Hepatocyte (in vitro differentiated cells): ENCODE measurements at places on chromosomes 12 and 14. TPM values are rescaled to one million over a fixed set of nuclear protein-coding genes. Genes with fewer than 3 reads are reported as not detected.

DNA sequence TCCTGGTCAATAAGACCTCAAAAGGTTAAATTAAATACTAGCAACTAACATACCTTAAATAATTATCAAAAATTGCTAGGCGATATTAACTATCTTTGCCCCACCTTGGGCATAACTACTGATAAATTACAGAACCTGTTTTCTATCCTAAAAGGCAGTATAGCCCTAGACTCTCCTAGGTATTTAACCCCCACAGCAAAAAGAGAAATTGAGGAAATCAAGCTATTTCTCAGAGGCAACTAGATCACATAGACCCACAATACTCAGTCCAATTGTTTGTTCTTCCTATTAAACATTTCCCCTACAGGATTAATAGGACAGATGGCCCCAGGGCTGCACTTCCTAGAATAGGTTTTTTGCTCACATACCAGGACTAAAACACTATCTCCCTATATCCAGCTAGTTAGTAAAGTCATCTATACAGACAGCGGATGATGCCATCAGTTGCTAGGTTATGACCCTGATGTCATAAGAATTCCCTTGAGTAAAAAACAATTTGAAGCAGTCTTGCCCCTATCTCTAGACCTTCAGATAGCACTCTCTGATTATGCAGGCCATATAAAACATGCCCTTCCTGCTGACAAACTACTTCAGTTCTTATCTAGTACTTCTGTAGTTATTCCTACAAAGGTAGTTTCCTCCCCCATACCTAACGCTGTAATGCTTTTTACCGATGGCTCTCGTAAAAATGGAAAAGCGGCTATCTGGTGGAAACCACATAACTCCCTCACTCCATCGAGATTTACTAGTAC, 118.4 kb downstream of the PPHLN1 start:
- no peaks in the 10 kb centered on the region for H3K4me1 ChIP-seq
- H3K27ac ChIP-seq, result no peak overlapping the region
- no peaks in the 10 kb centered on the region for H3K36me3 ChIP-seq
- no peak overlapping the region for H3K4me3 ChIP-seq

The GPR84 gene
- 0.07 TPM in 1 of 2 replicates, not detected in the other for total RNA-seq

The PDZRN4 gene
- total RNA-seq, result 1.8 and 2.3 TPM in 2 replicates

The CELA1 gene
- not detected in 2 replicates for total RNA-seq

- no peaks in the 10 kb centered on the region for H3K4me1 ChIP-seq
- no peak overlapping the region for H3K27ac ChIP-seq
- H3K27me3 ChIP-seq, result no peaks in the 10 kb centered on the region
- no peak overlapping the region for H3K4me3 ChIP-seq
These were observed 160.5 kb upstream of the TRHDE start for GRCh38 chr12:72111706-72112105.

DNA sequence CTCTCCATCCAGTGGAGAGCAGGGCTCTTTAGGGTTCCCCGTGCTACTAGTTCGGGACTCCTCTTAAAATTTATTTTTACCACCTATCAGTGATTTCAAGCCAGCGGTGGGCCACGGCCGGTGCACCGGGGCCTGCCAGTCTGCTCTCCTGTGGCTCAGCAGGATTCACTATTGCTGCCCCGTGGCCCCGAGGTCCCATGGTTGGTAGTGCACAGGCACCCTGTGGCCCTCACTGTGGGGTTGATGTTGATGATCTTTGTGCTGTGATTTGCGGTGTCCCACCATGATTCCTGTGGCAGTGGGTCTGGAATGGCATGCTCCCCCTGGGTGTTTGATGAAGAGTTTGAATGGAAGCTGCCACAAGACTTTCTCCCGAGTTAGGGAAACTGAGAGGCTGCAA, 12.6 kb upstream of the MEG3 start:
- no peaks in the 10 kb centered on the region for H3K36me3 ChIP-seq
- H3K27me3 ChIP-seq, result no peaks in the 10 kb centered on the region
- H3K4me1 ChIP-seq, result peaks cover 28% of the 10 kb centered on the region
- no peak for DNase-seq
- H3K4me3 ChIP-seq, result no peak overlapping the region

- H3K27ac ChIP-seq, result peak overlapping the region; percentile 23
- no peak for DNase-seq
- H3K4me1 ChIP-seq, result peaks cover 24% of the 10 kb centered on the region
- H3K36me3 ChIP-seq, result no peaks in the 10 kb centered on the region
- no peaks in the 10 kb centered on the region for H3K27me3 ChIP-seq
- H3K4me3 ChIP-seq, result no peak overlapping the region
These were observed 190.8 kb downstream of the TTC7B start for GRCh38 chr14:90625445-90625844.

The KRT6C gene
- total RNA-seq, result 0.07 and 0.32 TPM in 2 replicates

DNA sequence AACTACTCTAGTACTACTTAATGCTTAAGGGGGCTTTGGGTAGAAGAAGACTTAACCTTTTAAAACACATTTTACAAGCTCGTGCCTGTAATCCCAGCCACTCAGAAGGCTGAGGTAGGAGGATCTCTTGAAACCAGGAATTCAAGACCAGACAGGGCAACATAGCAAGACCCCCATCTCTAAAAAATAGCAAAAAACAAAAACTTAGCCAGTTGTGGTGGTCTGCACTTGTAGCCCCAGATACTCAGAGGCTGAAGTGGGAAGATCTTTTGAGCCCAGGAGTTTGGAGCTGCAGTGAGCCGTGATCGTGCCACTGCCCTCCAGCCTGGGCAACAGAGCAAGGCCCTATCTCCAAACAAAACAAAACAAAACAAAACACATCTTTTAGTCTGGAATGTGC, 39.7 kb upstream of the PARP11 start:
- H3K4me1 ChIP-seq, result no peaks in the 10 kb centered on the region
- DNase-seq, result no peak
- no peak overlapping the region for H3K4me3 ChIP-seq
- no peaks in the 10 kb centered on the region for H3K27me3 ChIP-seq
- no peak overlapping the region for H3K27ac ChIP-seq

DNA sequence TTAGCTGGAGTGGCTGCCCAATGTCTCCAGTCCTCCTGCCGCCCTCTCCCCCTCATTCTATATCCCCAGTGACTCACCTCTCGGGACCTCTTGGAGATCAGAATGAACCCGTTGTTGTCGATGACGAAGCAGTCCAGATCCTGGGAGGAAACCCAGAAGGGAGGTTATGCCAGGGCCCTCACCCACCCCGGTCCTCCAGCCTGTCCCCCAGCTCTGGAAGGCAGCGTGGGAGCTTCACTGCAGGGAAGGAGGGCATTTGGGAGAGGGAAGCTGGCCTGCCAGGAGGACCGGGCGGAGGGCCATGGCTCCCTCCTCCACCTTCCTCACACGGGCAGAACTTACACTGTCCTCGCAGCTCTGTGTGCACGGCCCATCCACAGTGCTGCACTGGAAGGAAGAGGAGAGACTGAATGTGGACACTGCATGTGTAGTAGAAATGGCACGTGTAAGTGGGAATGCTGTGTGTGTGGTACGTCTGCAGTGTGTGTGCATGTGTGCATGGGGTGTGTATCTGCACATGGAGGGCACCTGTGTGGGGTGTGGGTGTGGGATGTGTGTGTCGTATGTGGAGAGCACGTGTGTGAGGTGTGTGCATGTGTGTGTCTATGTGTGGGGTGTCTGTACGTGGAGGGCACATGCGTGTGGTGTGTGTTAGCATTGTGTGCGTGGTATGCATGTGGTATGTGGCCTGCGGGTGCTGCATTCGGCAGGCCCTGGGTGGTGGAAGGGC, 10.0 kb upstream of the LRTM2 start:
- DNase-seq, result no peak
- H3K27me3 ChIP-seq, result no peaks in the 10 kb centered on the region
- no peak overlapping the region for H3K27ac ChIP-seq
- peaks cover 3% of the 10 kb centered on the region for H3K4me1 ChIP-seq

GRCh38 chr12:92070054-92070863, 75.4 kb downstream of the BTG1 start:
- H3K36me3 ChIP-seq, result no peaks in the 10 kb centered on the region
- H3K4me3 ChIP-seq, result no peak overlapping the region
- DNase-seq, result peak; percentile 78

The SOX5 gene
- total RNA-seq, result 26.4 and 26.9 TPM in 2 replicates

The XRCC3 gene
- 7.1 and 9.1 TPM in 2 replicates for total RNA-seq

DNA sequence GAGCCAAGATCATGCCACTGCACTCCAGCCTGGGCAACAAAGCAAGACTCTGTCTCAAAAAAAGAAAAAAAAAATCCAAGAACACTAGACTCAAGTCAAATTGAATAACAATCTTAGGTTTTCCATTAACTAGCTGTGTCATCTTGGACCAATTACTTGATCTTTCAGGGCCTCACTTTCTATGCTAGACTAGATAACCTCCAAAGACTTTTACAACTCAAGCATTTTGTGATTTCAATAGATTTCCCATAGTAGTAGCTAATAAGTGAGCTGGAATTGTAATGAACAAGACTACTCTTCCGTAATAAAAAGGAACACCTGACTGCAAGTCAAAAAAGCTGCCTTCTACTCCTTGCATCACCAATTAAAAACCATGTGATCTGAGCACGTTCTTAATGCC, 127.0 kb upstream of the SSTR1 start:
- no peak overlapping the region for H3K4me3 ChIP-seq
- H3K36me3 ChIP-seq, result no peaks in the 10 kb centered on the region
- no peak for DNase-seq
- H3K27ac ChIP-seq, result no peak overlapping the region
- H3K4me1 ChIP-seq, result no peaks in the 10 kb centered on the region
- H3K27me3 ChIP-seq, result no peaks in the 10 kb centered on the region

The DEPDC4 gene
- 1.3 and 4.8 TPM in 2 replicates for total RNA-seq

GRCh38 chr12:56658921-56659320, 13.1 kb upstream of the ATP5F1B start:
- peak; percentile 13 for DNase-seq
- no peaks in the 10 kb centered on the region for H3K36me3 ChIP-seq
- no peak overlapping the region for H3K4me3 ChIP-seq
- H3K27ac ChIP-seq, result peak overlapping the region; percentile 0
- no peaks in the 10 kb centered on the region for H3K27me3 ChIP-seq

DNA sequence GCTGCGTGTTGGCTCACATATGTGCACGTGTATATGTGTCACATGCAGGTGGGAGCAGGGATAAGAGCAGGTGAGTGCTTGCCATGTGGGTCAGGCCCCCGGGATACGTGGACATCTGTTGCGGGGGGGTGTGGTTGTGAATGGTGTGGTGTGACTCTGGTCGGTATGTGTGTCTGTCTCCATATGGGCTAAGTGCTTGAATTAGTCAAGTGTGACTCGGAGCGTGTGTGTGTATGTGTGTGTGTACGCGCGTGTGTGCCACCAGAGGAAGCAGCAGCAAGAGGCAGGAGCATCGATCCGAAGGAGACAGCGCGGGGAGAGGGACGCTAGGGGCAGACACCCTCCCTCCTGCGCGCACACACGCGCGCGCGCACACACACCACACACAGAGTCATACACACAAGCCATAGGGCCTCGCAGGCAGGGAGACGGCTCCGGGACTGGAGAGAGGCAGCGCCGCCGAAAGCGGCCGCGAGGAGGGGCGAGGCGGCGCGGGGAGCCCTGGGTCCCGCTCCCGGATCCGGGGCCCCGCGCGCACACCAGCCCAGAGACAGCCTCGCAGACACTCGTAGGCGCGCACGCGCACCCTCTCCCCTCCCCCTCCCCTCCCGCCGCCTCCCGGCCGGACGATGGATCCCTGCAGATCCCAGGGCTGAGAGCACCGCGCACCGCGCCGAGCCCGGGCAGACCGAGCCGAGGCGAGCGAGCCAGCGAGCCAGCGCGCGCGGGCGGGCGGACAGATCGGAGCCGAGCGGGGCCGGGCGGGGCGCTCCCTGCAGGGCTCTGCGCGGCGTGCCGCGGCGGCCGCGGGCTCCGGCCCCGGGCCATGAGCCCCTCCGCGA, at the start of gene ASIC1:
TSS of gene ASIC1 (plus strand) at position 597 of the 842 bp plus-strand sequence. CDS start 1,171 bp downstream, outside the sequence.
- H3K4me1 ChIP-seq, result no peaks in the 10 kb centered on the region
- H3K27me3 ChIP-seq, result peaks cover 15% of the 10 kb centered on the region
- DNase-seq, result peak; percentile 85
- peak within 1 kb of the TSS; percentile 72 for H3K4me3 ChIP-seq
- H3K36me3 ChIP-seq, result no peaks in the 10 kb centered on the region

- no peaks in the 10 kb centered on the region for H3K36me3 ChIP-seq
- no peaks in the 10 kb centered on the region for H3K4me1 ChIP-seq
- H3K27ac ChIP-seq, result no peak overlapping the region
- no peak overlapping the region for H3K4me3 ChIP-seq
These were observed 207.0 kb downstream of the TMEM121 start for GRCh38 chr14:105733081-105734065.

DNA sequence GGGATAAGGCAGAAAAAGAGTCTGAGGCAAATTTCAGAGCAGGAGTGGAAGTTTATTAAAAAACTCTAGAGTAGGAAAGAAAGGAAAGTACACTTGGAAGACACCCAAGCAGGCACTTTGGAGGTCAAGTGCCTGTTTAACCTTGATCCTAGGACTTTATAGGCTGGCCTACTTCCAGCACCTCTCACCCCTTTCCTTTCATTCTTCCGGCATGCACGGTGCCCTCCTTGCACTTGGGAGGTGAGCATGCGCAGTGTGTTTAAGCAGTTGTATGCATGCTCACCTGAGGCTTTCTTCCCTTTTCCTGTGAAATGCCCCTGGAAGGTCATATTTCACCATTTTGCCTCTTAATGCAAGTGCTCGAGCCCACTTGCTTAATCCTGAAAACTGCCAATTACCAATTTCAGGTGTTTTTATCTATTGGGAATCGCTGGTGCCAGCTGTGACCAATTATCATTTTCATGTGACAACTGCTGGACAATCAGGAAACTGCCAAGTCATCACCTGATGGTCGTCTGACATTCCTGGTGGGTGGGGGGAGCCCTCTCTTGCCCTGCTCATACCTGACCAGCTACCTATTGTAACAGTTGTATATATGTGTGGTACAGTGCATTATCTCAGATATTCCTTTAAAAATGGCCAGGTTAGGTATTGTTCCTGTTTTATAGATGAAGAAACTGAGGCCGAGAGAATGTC, 53.5 kb downstream of the SUDS3 start:
- H3K4me3 ChIP-seq, result no peak overlapping the region
- no peak for DNase-seq
- H3K27ac ChIP-seq, result no peak overlapping the region

The EXOC3L4 gene
- 12.4 and 35.3 TPM in 2 replicates for total RNA-seq

GRCh38 chr14:46323404-46323762, 328.2 kb downstream of the RPL10L start:
- no peak overlapping the region for H3K4me3 ChIP-seq
- peaks cover 6% of the 10 kb centered on the region for H3K4me1 ChIP-seq
- no peak overlapping the region for H3K27ac ChIP-seq
- DNase-seq, result no peak

- no peak for DNase-seq
- H3K36me3 ChIP-seq, result no peaks in the 10 kb centered on the region
- no peaks in the 10 kb centered on the region for H3K27me3 ChIP-seq
- H3K4me1 ChIP-seq, result no peaks in the 10 kb centered on the region
- no peak overlapping the region for H3K4me3 ChIP-seq
These were observed 404.3 kb downstream of the BCL11B start for GRCh38 chr14:98867726-98868125.

GRCh38 chr14:68668028-68668427, 124.8 kb downstream of the ZFP36L1 start:
- no peaks in the 10 kb centered on the region for H3K36me3 ChIP-seq
- H3K4me3 ChIP-seq, result no peak overlapping the region
- no peaks in the 10 kb centered on the region for H3K27me3 ChIP-seq
- H3K4me1 ChIP-seq, result peaks cover 48% of the 10 kb centered on the region
- H3K27ac ChIP-seq, result peak overlapping the region; percentile 83
- DNase-seq, result no peak

GRCh38 chr12:107236824-107237511, 143.6 kb upstream of the CRY1 start:
- H3K4me1 ChIP-seq, result peaks cover 12% of the 10 kb centered on the region
- no peak for DNase-seq
- no peak overlapping the region for H3K4me3 ChIP-seq
- H3K36me3 ChIP-seq, result no peaks in the 10 kb centered on the region
- H3K27ac ChIP-seq, result no peak overlapping the region

GRCh38 chr14:88841741-88842140, 17.3 kb downstream of the TTC8 start:
- no peak overlapping the region for H3K4me3 ChIP-seq
- no peaks in the 10 kb centered on the region for H3K27me3 ChIP-seq
- no peak for DNase-seq
- H3K27ac ChIP-seq, result no peak overlapping the region

- no peaks in the 10 kb centered on the region for H3K4me1 ChIP-seq
- no peak overlapping the region for H3K27ac ChIP-seq
- no peak for DNase-seq
These were observed 171.8 kb upstream of the PARP11 start for GRCh38 chr12:4044736-4045730.
